ENCODE measurements at places on chromosomes 16 and 17.

- H3K4me3 ChIP-seq, result no peak overlapping the region
- peaks cover 18% of the 10 kb centered on the region for H3K4me1 ChIP-seq
- DNase-seq, result no peak
- peaks cover 86% of the 10 kb centered on the region for H3K27me3 ChIP-seq
- H3K27ac ChIP-seq, result no peak overlapping the region
Observed at GRCh38 chr17:68596411-68596945, 4.7 kb downstream of the FAM20A start.

DNA sequence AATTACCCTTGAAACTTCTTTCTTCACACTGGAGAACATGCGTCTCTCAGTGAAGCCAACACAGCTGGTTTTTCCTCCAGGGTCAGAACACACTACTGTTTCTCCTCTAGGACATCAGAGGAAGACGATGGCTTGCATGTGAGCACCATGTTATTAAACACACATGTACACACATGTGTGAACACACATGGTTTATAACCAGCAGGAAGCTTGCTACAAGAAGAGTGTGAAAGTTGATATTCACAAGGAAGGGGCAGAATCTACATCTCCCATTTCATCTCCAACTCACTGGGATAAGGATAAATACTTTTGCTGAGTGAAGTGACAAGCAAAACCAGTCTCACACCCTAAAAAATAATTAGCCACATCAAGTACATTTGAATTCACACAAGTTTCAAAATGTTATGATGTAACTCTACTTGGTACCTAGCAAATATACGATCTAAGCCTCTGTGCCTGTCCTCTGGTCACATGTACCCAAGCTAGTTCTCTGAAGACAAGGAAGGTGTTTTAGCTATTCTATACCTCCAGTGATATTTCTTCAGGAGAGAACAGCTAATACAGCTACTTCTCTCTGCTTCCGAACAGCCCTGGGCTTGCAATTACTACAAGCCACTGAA, 127.7 kb downstream of the PARN start:
- no peaks in the 10 kb centered on the region for H3K27me3 ChIP-seq
- H3K4me3 ChIP-seq, result no peak overlapping the region
- H3K36me3 ChIP-seq, result peaks cover 19% of the 10 kb centered on the region
- H3K4me1 ChIP-seq, result peaks cover 10% of the 10 kb centered on the region
- DNase-seq, result no peak
- no peak overlapping the region for H3K27ac ChIP-seq

- no peak overlapping the region for H3K4me3 ChIP-seq
- DNase-seq, result no peak
- H3K36me3 ChIP-seq, result no peaks in the 10 kb centered on the region
- H3K27me3 ChIP-seq, result peaks cover 27% of the 10 kb centered on the region
- no peaks in the 10 kb centered on the region for H3K4me1 ChIP-seq
Observed at GRCh38 chr16:77468831-77469230, 34.0 kb upstream of the ADAMTS18 start.

- H3K27me3 ChIP-seq, result no peaks in the 10 kb centered on the region
- DNase-seq, result peak; percentile 91
- peaks cover 30% of the 10 kb centered on the region for H3K4me1 ChIP-seq
- H3K4me3 ChIP-seq, result peak within 1 kb of the TSS; percentile 95
Observed at GRCh38 chr16:11255737-11256660, at the start of gene SOCS1. Gene SOCS1 (minus strand): TSS chr16:11256204. CDS start chr16:11255478, 726 bp downstream.

GRCh38 chr17:57294101-57294500, 37.8 kb downstream of the MSI2 start:
- H3K4me1 ChIP-seq, result peaks cover 50% of the 10 kb centered on the region
- no peak overlapping the region for H3K4me3 ChIP-seq
- peak overlapping the region; percentile 86 for H3K27ac ChIP-seq
- H3K27me3 ChIP-seq, result no peaks in the 10 kb centered on the region
- H3K36me3 ChIP-seq, result peaks cover 38% of the 10 kb centered on the region

DNA sequence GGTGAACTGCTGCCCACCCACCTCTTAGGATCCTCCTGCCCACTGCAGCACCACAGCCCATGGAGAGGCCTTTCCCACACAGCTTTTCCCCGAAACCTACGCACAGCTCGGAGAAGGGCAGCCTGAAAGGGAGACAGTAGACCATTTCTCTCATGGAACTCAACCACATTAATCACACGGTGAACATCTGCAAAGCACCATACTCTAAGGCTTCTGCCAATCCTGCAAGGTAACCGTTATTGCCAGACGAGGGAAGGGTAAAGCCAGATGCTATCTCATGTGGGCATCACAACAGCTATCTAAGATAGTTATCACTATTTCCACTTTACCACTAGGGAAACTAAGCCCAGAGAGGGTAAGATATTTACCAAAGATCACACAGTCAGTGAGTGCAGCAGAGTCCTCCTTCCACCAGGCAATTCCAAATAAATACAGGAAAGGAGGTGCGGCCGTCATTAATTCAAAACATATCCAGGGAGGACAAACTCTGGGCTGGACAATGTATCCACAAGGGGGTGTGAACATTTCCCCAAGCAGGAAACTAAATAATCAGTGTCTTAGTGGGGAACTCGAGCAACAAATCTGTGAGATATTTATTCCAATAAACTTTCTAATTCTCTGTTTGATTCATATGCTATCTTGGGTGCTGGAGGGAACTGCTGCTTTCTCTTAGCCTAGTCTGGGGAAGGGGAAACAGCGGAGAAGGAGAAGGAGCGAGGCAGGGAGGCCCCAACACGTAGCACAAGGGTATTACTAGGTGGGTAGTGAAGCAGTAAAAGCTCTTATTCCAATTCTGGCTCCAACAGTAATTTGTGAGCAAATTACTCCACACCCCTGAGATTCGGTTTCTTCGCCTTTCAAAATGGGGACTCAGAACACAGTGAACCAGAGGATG, 723 bp downstream of the TMEM186 start:
- H3K36me3 ChIP-seq, result no peaks in the 10 kb centered on the region
- peaks cover 59% of the 10 kb centered on the region for H3K4me1 ChIP-seq
- peak overlapping the region; percentile 97 for H3K4me3 ChIP-seq
- no peaks in the 10 kb centered on the region for H3K27me3 ChIP-seq
- no peak for DNase-seq

- H3K27me3 ChIP-seq, result no peaks in the 10 kb centered on the region
- DNase-seq, result no peak
- H3K36me3 ChIP-seq, result no peaks in the 10 kb centered on the region
- no peaks in the 10 kb centered on the region for H3K4me1 ChIP-seq
Observed at GRCh38 chr16:52812678-52813556, 239.8 kb downstream of the CHD9NB start.

- no peaks in the 10 kb centered on the region for H3K36me3 ChIP-seq
- no peak for DNase-seq
- H3K4me1 ChIP-seq, result no peaks in the 10 kb centered on the region
- H3K27me3 ChIP-seq, result peaks cover 7% of the 10 kb centered on the region
- no peak overlapping the region for H3K4me3 ChIP-seq
- H3K27ac ChIP-seq, result no peak overlapping the region
Observed at GRCh38 chr16:4239020-4239419, 2.9 kb downstream of the SRL start.

- no peak overlapping the region for H3K4me3 ChIP-seq
- no peaks in the 10 kb centered on the region for H3K27me3 ChIP-seq
- no peak for DNase-seq
- no peak overlapping the region for H3K27ac ChIP-seq
- H3K4me1 ChIP-seq, result peaks cover 40% of the 10 kb centered on the region
- H3K36me3 ChIP-seq, result no peaks in the 10 kb centered on the region
Observed at GRCh38 chr17:68299817-68300216, 8.5 kb downstream of the ARSG start.

DNA sequence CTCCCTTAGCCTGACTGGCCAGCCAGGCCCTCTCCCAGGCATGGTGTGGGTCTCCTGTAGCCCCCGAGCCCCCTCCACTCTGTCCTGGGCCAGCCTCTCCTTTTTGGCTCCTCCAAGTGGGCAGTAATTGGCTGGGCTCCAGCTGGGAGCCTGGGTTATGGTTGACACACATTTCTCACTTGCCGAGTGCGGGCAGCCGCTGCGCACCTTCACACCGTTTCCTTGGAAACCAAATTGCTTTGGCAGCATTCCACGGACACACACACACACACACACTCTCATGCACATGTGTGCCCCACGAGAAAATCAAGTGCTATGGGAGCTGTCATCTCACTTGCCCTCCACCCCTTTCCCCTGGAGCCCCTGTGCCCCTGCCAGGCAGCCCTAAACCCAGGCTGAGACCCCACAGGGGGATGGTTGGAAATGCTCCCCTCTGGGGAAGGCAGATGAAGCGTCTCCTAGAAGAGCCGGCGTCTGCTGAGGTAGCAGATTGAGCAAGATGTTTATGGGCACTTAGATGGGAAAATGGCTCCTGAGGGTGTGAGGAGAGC, 402.7 kb upstream of the TNRC6C start:
- H3K36me3 ChIP-seq, result no peaks in the 10 kb centered on the region
- peaks cover 2% of the 10 kb centered on the region for H3K4me1 ChIP-seq
- H3K27me3 ChIP-seq, result no peaks in the 10 kb centered on the region
- no peak for DNase-seq
- H3K4me3 ChIP-seq, result no peak overlapping the region
- peak overlapping the region; percentile 41 for H3K27ac ChIP-seq

- H3K36me3 ChIP-seq, result peaks cover 68% of the 10 kb centered on the region
Observed at GRCh38 chr17:7577327-7578199, 1.9 kb upstream of the CD68 start.

- no peak overlapping the region for H3K27ac ChIP-seq
- H3K36me3 ChIP-seq, result peaks cover 2% of the 10 kb centered on the region
- no peak overlapping the region for H3K4me3 ChIP-seq
- no peaks in the 10 kb centered on the region for H3K27me3 ChIP-seq
Observed at GRCh38 chr17:43051969-43052368, 26.9 kb downstream of the RND2 start.

GRCh38 chr17:20189302-20189701, 180.1 kb downstream of the SPECC1 start:
- no peak for DNase-seq
- H3K4me1 ChIP-seq, result peaks cover 2% of the 10 kb centered on the region
- no peak overlapping the region for H3K4me3 ChIP-seq
- H3K27me3 ChIP-seq, result no peaks in the 10 kb centered on the region
- H3K36me3 ChIP-seq, result peaks cover 5% of the 10 kb centered on the region

GRCh38 chr16:79758615-79759346, 158.2 kb upstream of the MAF start:
- H3K27ac ChIP-seq, result no peak overlapping the region
- no peak for DNase-seq
- no peaks in the 10 kb centered on the region for H3K4me1 ChIP-seq
- no peak overlapping the region for H3K4me3 ChIP-seq
- H3K36me3 ChIP-seq, result no peaks in the 10 kb centered on the region
- H3K27me3 ChIP-seq, result peaks cover 15% of the 10 kb centered on the region

GRCh38 chr17:39999067-39999466, 16.2 kb upstream of the CSF3 start:
- H3K27ac ChIP-seq, result no peak overlapping the region

- H3K27ac ChIP-seq, result no peak overlapping the region
- DNase-seq, result no peak
- H3K36me3 ChIP-seq, result no peaks in the 10 kb centered on the region
- no peak overlapping the region for H3K4me3 ChIP-seq
- peaks cover 2% of the 10 kb centered on the region for H3K27me3 ChIP-seq
Observed at GRCh38 chr16:26295625-26296304, 604.0 kb downstream of the HS3ST4 start.

DNA sequence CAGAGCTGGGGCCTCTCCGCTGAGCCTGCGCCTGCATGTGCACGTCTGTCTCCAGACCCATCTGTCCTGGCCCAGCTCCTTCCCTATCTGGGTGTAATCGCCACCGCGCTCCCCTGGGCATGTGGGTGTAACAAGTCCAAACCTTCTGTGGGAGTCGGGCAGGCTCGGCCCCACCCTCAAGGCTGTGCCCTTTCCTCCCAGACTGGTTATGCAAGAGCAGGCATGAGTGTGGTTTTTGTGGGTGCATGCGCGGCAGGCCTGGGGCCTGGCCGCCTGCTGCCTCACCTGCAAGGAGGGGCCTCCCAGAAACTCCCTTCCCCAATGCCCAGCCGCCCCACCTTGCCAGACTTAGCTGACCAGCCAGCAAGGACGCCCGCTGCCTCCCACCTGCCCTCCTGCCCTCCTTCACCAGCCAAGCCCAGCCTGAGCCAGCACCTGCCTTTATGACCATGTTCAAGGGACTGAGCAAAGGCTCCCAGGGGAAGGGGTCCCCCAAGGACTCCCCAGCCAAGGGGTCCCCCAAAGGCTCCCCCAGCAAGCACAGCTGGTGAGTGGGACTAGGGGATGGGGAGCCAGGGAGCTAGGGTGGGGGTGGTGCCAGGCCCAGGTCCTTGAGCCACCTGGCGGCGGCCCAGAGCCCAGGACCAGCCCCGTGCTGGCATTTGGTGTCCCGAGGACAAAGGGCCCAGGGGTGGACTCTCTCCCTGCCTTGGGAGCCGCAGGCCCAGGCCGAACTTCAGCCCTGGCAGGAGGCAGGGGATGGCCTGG, at the start of gene EVPLL:
TSS of gene EVPLL (plus strand) at position 342 of the 768 bp plus-strand sequence. CDS start 3,160 bp downstream, outside the sequence.
- no peak within 1 kb of the TSS for H3K27ac ChIP-seq
- no peak within 1 kb of the TSS for H3K4me3 ChIP-seq
- no peak for DNase-seq
- H3K27me3 ChIP-seq, result no peaks in the 10 kb centered on the region

GRCh38 chr16:87993901-87994300, 42.7 kb downstream of the BANP start:
- H3K36me3 ChIP-seq, result peaks cover 52% of the 10 kb centered on the region
- H3K27ac ChIP-seq, result no peak overlapping the region
- peaks cover 16% of the 10 kb centered on the region for H3K4me1 ChIP-seq

DNA sequence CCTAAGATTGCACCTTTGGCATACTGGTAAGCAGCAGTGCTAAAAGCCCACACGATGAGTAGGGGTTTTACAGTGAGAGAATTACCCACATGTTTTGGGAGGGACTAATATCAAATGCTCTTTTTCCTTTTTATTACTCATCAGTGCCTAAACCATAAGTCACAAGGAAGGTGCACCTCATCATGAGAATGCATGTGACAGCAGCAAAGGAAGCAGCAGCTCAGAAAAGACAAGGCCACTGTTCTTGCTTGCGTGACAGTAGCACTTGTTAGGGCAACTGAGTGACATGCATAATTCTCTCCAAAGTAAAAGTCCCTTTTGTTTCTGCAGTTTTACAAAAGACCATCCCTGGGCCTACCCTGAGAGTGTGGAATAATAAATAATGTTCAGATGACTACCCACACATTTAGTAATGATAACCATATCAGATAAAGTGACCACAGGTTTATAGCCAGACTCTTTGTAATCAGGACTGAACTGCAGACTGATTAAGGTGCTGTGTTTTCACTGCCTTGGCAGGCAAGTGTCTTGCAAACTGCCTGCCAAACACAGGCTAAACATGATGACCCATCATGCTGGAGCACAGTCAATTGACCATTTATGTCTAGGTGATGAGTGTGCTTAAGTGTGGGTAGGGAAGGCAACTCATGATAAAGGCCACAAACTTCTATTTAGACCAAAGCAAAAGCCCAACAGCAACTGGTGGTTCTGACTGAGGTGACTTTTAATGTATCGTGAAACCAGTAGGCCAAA, 1751.4 kb downstream of the TP53TG3F start:
- H3K36me3 ChIP-seq, result no peaks in the 10 kb centered on the region
- no peak for DNase-seq
- H3K4me3 ChIP-seq, result no peak overlapping the region
- no peaks in the 10 kb centered on the region for H3K27me3 ChIP-seq
- no peak overlapping the region for H3K27ac ChIP-seq
- no peaks in the 10 kb centered on the region for H3K4me1 ChIP-seq

Measured in naive thymus-derived CD8-positive, alpha-beta T cell (primary cell).